ENCODE measurements at places on chromosomes 3 and 15. TPM values are rescaled to one million over a fixed set of nuclear protein-coding genes. Genes with fewer than 3 reads are reported as not detected.

APBA2 gene
- 19.7 TPM for total RNA-seq

ANKUB1 gene
- not detected for total RNA-seq

ROPN1 gene
- not detected for total RNA-seq

ADAM10 gene
- total RNA-seq: 145 TPM

EIF4E3 gene
- 3.7 TPM for total RNA-seq

REC114 gene
- not detected for total RNA-seq

SRGAP3 gene
- 0.98 TPM for total RNA-seq

CHRNB4 gene
- 0.63 TPM for total RNA-seq

TRPM1 gene
- total RNA-seq: not detected

SENP8 gene
- total RNA-seq: 1.1 TPM

SNX22 gene
- 0.90 TPM for total RNA-seq

ACTRT3 gene
- total RNA-seq: 2.9 TPM

SLC2A2 gene
- not detected for total RNA-seq

ALG1L2 gene
- total RNA-seq: not detected

CAND2 gene
- total RNA-seq: 0.54 TPM

CSPG4 gene
- total RNA-seq: 0.04 TPM

SLC25A38 gene
- 45.9 TPM for total RNA-seq

DUOXA2 gene
- total RNA-seq: not detected

ADGRG7 gene
- total RNA-seq: not detected

TTLL13 gene
- 0.14 TPM for total RNA-seq

NANOGP8 gene
- total RNA-seq: not detected

COL6A6 gene
- not detected for total RNA-seq

MRAS gene
- 10.2 TPM for total RNA-seq

PLA2G4D gene
- total RNA-seq: not detected
